ENCODE measurements at places on chromosomes 1 and 21.

DNA sequence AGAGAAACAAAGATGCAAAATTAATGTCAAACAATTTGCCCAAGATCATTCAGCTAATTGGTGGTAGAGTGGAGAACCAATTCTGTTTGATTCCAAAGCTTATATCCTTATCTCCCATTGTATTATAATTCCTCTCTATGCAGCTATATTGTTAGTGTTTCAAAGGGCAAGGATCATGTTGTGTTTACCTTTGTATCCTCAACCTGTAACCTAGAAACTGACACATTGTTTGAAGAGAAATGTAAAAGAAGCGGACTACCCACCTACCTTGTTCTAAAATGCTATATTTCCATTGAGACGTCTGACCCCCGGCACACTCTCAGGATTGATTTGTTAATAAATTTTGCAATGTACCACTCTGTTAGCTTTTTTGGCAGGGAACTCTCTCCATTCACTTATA, 9.3 kb downstream of the RAVER2 start:
- no peak for DNase-seq

- DNase-seq, result no peak
Observed at GRCh38 chr1:228292609-228292911, 84.7 kb downstream of the OBSCN start.

GRCh38 chr1:200634261-200635122, 13.9 kb upstream of the KIF14 start:
- DNase-seq, result no peak

DNA sequence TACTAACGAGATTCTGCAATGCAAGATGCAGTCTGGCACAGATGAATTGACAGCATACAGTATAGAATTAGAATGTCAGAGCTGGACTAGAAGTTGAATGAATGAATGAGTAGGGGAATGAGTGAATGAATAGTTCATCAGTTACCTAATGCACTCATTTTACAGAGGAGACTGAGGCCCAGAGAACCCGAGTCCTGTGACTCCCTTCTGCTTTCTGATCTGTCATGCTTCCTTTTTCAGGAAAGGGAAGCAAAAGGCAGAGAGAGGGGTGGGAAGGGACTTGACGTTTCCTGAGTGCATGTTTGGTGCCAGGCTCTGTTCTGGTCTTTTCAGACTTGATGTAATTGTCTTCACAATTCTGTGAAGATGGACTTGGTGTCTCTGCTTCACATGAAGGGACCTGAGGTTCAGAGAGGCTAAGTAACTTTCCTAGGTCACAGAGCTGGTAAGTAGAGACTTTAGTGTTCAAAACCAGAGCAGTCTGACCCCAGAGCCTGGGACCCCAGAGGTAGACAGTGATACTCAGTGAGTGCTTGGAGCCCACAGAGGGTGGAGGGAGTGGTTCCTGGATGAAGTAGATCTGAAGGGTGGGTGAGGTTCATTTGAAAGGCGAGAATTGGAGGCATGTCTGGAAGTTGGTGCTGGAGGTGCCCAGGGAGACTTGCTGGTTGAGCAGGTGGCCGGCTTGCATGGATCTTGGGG, 8.0 kb upstream of the MEX3A start:
- DNase-seq, result no peak

- peak; percentile 53 for DNase-seq
Observed at GRCh38 chr1:207868251-207868773, 42.6 kb downstream of the CD34 start.

- peak; percentile 5 for DNase-seq
Observed at GRCh38 chr1:170707959-170708655, 44.2 kb downstream of the PRRX1 start.

DNA sequence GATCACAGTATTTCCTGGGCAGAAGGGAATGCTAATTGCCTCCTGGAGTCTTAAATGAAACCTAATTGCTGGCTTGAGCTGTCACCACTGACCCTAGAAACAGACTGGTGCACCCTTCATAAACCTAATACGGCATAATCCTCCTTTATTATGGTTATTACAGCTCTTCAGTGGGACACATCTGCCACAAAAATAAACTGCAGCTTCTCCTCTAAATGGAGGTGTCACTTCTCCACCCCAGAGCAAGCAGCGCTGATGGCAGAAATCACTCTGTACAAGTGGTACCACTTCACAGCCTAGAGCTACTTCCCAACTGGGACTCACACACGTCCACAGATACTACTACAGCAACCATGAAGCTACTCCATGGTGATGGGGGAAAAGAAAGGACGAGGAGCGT, 11.1 kb downstream of the PTPN14 start:
- DNase-seq, result no peak
